ENCODE measurements at places on chromosomes 2 and 18.

DNA sequence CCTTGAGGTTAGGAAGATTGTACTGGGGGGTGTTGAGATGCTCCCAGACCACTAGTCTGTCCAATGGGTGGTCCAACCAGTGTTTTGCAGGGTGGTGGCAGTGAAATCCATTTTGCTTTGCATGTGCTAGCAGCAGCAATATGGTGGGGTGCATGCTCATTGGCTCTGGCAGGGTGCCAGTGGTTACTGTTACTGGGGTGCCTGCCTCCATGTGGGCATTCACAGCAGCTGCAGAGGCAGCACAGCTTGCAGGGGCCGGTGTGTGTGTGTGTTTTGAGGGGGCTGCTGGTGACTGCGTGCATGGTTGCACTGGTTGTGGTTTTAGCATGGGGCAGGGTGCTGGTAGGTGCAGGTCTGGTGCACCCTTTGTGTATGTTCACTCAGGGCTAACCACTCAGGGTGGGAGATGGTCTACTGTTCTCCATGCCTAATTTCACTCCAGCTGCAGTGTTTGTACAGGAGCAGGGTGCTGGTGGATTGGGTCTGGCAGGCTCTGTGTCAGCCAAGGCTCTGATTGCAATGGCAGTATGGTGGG lies 265.4 kb downstream of the NUP35 start:
- DNase-seq: no peak

DNA sequence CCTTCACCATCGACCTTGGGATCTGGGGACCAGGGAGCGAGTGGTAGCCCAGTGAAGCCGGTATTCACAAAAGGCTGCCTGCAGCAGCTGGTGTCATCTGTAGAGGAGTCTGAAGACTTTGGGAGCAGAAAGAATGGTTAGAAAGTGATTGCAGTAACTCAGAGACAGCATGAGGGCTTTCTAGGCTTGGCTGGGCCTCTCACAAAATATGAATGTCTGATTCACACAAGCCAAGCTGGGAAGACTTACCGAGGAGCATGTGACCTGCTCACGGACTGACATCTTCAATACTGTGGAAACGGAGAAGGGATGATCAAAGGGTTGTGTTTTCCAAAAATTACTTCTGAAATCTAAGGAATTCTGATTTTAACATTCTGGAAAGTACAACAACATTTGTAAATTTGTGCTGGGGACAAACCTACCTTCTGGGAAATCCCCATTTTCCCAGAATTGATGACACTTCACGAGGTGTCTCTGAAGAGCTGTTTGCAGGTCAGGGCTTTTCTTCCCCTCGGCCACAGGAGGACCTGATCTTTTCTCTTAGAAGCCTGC lies 111.7 kb downstream of the ACOXL start:
- no peak for DNase-seq

GRCh38 chr2:209523867-209524266 lies 100.0 kb downstream of the MAP2 start:
- DNase-seq: no peak

- DNase-seq: no peak
Observed at GRCh38 chr2:28346587-28346986, 46.1 kb upstream of the FOSL2 start.

- no peak for DNase-seq
Observed at GRCh38 chr2:205139822-205140463, 542.4 kb upstream of the NRP2 start.

DNA sequence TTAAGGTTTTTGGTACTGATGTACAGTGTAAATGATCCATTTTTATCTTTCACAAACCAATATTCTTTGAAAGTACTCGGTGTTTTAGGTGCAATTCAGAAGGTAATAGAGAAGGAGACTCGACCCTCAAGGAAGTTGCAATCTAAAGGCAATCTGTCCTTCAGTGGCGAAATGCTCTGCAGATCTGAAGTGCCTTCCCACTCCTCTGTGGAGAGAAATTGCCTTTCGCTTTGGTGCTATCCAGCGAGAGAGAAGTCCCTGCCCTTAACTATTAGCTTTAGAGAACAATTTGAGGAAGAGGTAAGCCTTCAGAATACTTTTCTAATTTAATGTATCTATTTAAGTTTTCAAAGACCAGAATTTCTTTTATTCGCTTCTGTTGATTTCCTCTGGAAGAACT lies 371.8 kb upstream of the FANCL start:
- no peak for DNase-seq
